Upper lobe of left lung (tissue), 6 donors: ENCODE measurements at places on chromosomes 11 and 22.

DNA sequence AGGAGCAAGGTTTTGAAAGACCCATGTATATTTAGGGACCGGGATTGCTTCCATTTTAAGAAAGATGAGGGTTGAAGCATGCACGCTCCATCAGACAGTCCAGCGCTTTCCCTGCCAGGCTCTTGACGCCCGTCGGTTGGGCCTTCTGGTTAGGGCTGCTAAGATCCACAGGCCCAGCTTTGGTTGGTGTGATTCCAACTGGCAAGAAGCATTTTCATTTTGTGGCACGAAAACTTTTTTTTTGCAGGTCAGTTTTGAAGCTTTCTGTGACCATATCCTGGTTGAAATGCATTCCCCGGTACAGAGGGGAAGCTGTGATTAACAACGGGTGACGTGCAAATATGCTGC, 34.3 kb upstream of the MPPED1 start:
- DNase-seq = no peak

GRCh38 chr11:13341026-13341425, 63.4 kb downstream of the BMAL1 start:
- no peak for DNase-seq

DNA sequence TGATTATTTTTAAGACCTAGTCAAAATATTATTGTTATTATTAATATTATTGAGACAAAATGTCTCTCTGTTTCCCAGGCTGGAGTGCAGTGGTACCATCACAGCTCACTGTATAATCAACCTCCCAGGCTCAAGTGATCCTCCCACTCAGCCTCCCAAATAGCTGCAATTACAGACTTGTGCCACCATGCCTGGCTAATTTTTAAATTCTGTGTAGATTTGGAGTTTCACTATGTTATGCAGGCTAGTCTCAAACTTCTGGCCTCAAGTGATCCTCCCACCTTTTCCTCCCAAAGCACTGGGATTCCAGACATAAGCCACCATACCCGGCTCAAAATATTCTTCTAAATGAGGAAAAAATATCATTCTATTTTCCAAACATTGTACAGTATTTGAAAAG, 37.0 kb downstream of the SLC36A4 start:
- DNase-seq = no peak

DNA sequence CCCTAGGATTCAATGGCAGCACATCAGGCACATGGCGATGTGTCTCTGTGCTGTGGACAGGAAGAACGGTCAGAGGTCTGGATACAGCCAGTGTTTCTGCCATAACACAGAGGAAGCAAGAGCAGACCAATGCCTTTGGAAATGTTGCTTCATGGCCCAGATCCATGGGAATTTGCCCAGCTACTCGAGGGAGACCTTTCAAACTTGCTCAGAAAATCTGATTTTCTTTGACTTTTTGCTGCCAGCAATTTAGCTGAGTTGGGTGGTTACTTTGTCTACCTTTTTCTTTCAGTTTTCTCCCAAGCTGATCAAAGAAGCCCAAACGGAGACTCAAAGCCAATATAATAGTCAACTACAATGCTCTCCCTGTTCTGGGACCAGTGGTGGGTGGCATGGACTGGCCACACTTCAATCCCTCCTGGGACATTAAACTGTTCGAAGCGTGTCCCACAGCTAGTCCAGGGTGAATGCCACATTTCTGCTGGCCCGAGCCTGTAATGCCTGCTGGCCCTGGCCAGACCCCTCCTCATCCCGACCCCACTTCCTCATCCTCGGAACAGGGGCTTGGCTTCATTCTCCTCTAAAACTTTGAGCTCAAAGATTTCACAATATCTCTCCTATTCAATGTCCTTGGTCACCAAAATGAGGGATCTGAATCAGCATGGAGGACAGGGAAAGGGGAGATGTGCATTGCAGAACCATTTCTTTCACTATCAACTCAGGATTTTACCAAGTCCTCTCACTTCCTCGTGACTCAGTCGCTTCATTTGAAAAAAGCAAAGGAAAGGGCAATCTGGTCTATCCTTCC, 93.3 kb downstream of the ABTB2 start:
- no peak for DNase-seq

- no peak for DNase-seq
Measured at GRCh38 chr22:25346859-25347751, 127.7 kb downstream of the CRYBB2 start.

GRCh38 chr11:17439316-17439782, 37.3 kb downstream of the ABCC8 start:
- peak; percentile 54 for DNase-seq

DNA sequence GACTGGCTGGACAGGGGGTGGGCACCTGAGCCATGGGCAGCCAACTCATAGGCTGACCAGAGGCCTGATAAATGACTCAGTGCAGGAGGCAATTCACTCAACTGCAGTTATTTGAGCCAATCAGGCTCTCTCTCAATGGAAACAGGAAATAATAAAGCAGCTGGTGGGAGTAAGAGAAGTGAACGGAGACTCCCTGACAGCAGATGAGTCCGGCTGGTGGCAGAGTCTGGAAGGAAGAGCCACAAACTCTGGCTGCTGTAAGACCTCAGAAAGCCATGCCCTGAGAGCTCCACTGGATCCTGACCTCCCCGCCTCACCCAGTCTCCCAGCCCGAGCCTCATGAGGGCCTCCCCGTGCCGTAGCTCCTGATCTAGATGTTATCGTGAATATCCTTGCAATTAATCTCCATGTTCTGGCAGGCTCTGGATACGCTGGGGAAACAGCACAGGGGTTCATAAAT, 69.8 kb downstream of the TRIM29 start:
- no peak for DNase-seq

DNA sequence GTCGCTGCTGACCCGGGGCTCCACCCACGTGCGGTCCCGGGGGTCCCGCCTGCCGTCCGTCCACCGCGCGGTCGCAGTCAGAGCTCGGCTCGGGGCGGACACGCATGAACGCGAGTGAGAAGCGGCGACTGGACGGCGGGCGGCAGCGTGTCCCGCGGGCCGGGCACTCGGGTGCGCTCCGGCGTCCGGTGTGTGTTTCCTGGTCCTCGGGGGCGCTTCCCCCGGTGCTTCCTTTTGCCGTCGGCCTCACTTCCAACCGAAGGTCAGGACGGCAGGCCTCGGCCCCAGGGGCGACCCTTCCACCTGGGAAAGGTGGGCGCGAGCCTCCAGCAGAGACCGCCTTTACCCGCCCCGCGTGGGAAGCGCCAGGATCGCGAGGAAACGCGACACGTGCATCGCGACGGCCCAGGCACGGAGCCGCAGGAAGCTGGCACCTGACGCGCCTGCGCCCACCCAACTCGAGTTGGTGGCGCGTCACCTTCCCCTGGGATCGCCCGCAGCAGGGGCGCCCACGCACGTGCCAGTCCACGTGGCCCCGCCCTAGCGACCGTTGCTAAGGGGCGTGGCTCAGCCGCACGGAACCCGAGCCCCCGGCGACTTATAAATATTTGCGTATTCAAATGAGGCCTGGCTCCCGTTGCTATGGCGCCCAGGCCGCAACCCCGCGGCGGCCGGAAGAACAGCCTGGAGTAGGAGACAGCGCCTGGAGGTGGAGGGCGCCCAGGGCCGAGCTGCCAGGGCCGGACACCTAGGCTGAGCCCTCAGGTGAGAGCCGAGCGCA, at the start of gene LRRC56:
Gene LRRC56 (plus strand): TSS at position 687 of the 781 bp plus-strand sequence. CDS start 3,158 bp downstream, outside the sequence.
- DNase-seq = peak; percentile 98

GRCh38 chr22:22893891-22894739, 6.5 kb downstream of the IGLL5 start:
- DNase-seq = peak; percentile 6

DNA sequence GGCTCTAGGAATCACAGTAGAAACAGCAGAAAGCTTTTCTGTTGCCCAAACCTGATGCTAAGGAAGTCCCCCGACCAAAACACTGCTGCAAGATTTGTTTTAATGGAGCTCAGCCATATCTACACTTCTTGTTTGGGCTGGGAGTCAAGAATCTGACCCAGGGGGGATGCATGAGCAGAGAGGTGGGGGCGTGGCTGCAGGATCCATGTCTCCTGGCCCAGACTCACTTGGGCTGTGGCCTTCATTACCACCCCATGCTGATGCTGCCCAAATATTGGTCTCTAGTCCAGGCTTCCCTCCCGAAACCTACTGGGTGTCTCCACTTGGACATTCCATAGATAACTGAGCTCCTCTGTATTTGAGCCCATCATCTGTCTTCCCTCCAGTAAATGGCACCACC, 361.5 kb upstream of the LARGE1 start:
- no peak for DNase-seq

DNA sequence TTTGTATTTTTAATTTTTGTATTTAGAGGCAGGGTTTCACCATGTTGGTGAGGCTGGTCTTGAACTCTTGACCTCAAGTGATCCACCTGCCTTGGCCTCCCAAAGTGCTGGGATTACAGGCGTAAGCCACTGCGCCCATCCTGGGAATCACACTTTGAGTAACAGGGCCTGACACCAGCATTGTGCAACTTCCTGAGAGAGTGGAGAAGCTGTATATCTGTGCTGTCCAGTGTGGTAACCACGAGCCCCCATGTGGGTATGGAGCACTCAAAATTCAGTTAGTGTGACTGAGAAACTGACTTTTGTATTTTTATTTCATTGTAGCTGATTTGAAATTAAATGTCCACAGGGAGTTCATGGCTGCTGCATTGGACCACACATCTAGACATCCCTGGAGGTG, 36.2 kb downstream of the MPPED1 start:
- DNase-seq = no peak

DNA sequence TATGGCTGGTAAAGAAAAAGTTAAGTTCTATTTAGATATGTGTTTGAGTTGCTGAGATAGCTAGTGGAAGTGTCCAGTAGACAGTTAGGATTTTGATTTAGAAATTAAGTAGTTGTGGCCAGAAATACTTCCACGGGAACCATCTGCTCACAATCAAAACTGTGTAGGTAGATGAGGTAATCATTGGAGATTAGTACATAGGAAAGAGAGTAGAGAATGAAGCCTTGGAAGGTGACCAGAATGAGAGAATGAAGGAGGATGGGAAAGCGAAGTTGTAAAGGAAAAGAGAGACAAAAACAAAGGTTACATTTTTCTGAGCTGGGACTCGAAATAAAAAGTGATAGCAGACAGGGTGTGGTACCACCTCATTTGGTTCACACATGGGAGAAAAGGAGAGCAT, 296.9 kb upstream of the SORL1-AS1 start:
- no peak for DNase-seq

DNA sequence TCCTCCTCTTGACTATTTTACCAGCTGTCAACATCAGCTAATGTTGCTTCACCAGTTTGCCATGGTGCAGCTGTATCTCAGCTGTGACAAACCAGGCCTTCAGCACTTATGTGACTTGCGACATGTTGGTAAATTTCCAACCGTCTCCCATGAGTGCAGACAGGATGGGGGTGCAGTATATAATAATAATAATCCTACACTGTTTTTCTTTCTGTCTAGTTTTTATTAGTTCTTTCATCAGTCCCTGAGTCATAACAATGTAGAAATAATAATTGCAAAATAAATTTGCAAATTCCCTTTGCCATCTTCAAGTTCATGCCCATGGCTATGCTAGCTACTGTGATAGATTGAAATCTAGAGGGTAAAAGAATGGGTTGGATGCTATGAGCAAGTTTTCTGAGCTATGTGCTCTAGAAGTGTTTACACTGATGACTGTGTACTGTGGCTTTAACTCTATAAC, 4.9 kb downstream of the MMP13 start:
- no peak for DNase-seq

GRCh38 chr22:32692371-32692770, 109.1 kb upstream of the TIMP3 start:
- no peak for DNase-seq

GRCh38 chr22:35393116-35394010, 6.6 kb upstream of the MCM5 start:
- DNase-seq = no peak

DNA sequence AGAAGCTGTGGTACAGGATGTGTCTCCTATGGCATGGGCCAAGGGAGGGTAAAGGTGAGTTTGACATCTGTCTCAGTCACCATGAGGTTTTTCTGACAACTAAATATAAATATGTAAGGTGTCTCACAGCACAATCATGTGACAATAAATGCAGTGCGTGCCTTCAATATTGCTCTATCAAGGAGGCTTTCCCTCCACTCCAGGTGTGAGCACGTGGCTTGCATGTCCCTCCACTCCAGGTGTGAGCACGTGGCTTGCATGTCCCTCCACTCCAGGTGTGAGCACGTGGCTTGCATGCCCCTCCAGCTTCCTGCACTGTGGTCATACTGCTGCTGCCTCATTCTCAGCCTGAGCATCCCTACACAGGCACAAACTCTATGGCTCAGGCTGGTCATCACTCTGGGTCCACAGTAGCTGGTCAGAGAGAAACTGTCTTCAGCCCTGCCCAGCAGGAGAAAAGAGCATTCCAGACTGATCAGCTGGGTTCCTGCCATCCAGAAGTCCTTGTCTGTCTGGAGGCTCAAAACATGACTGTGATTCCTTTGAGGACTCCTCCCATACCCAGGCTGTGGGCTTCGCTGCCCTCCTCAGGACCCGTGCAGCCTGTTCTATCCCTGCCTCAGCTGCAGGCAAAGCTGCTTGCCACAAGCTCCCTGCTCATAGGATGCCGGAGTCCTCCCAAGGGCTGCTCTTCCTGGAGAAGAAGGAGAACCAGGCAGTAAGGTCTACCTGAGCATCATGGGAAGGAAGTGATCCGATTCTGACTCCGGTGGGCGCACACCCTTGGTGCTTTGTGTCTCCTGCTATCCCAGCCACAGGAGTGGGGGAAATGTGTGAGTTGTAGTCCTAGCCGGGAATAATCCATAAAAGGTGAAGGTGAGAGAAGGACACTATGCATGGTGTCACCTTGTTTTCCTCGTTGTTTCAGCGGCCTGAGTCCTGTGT, 33.4 kb upstream of the VPREB1 start:
- no peak for DNase-seq

DNA sequence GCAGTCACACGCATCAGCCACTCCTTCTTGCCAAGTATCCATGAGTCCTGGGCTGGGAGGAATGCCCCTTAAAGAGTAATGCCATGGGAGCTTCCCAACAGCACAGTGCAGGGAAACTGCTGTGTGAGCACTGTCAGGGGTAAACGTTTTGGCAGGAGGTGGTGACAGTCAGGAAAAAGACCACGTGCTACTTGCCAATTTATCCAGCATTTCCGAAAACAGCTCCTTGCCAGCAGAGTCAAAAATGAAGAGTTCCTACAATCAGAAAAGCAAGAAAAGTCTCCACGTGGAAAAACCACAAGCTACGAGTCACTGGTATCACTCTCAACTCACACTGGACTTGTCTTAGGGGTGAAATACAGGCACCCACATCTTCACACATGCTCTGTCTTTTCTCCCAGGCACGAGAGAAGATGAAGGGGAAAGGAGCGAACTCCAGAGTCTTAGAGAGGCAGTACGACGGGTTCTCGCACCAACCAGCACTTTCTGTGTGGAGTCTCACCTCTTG, 9.9 kb downstream of the IFT27 start:
- DNase-seq = no peak

- DNase-seq = no peak
Measured at GRCh38 chr11:27468209-27468994, 4.2 kb downstream of the LGR4 start.

GRCh38 chr11:69386594-69387408, 92.8 kb downstream of the MYEOV start:
- DNase-seq = no peak

GRCh38 chr11:117084992-117085391, 13.2 kb downstream of the SIK3 start:
- DNase-seq = no peak

- DNase-seq = no peak
Measured at GRCh38 chr11:33160136-33160535, 1.1 kb downstream of the CSTF3 start.
